ENCODE measurements at places on chromosomes 16 and 17.

- H3K27me3 ChIP-seq, result no peaks in the 10 kb centered on the region
Observed at GRCh38 chr17:69679829-69680228, 265.3 kb downstream of the MAP2K6 start.

DNA sequence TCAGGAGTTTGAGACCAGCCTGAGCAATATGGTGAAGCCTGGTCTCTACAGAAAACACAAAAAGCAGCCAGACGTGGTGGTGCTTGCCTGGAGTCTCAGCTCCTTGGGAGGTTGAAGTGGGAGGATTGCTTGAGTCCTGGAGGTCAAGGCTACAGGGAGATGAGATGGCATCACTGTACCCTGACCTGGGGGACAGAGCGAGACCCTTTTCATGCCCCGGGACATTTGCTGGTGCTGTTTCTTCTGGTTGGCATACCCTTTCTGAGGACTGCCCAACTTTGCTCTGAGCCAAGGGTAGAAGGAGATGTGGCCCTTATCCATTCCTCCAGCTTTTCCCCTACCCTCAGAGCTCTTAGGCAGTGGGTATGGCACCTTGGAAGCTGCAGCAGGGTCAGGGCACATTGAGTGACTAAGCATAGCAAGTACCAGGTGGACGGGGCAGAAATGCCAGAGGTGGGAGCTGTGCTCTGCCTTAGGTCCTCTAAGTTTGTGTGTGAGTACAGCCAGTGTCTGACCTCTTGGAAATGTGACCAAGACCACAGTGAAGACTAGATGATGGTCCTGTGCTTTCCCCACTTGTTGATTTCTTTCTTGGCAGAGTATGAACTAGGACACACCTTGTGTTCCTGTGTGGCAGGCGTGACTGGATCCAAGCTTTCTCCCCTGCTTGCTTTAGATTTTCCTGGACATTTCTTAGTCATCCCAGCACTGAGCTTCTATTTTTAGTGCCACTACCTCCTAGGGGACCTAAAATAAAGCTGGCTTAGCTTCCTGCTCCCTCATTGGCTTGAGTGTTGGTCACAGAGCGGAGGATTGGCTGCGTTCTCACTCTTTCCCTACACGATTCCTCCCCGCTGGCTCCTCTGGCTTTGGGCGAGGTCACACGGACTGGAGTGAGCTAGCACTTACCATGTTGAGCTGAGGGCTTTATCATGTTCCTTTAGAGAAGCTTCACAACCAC, 9.9 kb upstream of the EDC4 start:
- no peaks in the 10 kb centered on the region for H3K27me3 ChIP-seq
- H3K27ac ChIP-seq, result no peak overlapping the region
- no peaks in the 10 kb centered on the region for H3K4me1 ChIP-seq
- H3K36me3 ChIP-seq, result peaks cover 15% of the 10 kb centered on the region
- H3K4me3 ChIP-seq, result no peak overlapping the region

DNA sequence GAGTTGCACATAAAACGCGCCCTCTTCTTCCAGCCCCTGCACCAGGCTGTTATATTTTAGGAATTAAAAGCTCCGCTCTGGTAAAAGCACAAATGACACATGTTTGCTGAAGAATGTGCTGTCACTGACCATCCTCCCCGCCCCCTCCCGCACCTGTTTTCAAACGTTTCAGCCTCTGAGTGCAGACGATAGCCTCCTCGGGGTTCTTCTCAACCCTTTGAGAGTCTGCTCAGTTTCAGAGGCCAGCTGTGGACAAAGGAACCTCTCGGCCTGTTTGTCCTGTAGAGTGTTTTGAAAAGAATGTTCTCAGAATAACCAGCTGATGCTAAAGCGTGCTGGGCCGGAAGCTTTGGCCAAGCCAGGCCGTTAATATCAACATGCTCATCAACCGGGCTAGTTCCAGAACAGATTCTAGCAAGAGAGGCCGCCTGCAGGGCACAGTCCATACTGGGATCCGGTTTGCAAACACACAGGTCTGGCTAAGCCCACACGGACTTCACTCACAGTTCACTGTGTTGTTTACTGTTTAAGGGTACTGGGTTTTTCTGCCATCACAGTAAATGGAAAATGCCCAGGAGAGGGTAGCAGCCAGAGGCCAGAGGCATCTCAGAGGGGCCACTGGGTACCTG, 6.4 kb upstream of the CACNG4 start:
- no peak for DNase-seq
- H3K4me1 ChIP-seq, result no peaks in the 10 kb centered on the region
- H3K4me3 ChIP-seq, result no peak overlapping the region
- H3K27me3 ChIP-seq, result no peaks in the 10 kb centered on the region

DNA sequence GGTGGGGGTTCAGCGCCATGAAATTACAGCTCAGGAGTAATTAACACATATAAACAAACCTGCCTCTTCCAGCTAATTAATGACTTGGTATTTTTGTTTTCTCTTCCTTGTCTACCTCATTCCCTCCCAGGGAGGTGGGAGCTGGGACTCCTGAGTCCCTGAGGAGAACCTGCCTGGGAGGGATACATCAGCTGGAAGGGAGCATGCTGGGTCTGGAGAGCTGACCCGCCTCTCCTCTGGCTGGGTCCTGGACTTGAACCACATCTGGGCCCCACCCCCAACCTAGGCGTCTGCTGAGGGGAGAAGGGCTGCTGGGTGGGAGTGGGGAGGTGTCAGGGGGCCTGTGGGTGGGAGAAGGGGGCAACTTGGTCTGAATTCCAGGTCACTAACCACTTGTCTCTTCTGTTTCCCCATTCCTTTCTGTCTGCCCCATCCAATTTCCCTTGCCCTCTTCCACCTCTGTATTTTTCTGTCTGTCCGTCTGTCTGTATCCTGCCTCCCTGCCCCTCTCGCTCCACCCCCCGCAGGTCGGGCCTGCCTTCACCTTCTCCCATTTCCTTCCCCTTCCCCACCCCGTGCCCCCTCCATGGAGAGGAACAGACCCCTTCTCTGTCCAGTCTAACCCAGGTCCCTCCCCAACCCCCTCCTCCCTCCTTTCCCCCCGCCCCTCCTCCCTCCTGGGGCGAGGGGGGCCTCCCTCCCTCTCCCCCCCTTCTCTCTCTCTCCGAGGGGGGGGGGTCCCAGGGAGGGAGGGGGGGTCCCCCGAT, at the start of gene NLGN2:
Gene NLGN2 (plus strand): TSS at position 361 of the 767 bp plus-strand sequence. CDS start 411 bp downstream, outside the sequence.
- peaks cover 20% of the 10 kb centered on the region for H3K36me3 ChIP-seq
- H3K27ac ChIP-seq, result no peak within 1 kb of the TSS

- no peak overlapping the region for H3K4me3 ChIP-seq
- no peak overlapping the region for H3K27ac ChIP-seq
- H3K36me3 ChIP-seq, result no peaks in the 10 kb centered on the region
- no peak for DNase-seq
- no peaks in the 10 kb centered on the region for H3K4me1 ChIP-seq
- no peaks in the 10 kb centered on the region for H3K27me3 ChIP-seq
Observed at GRCh38 chr17:72359811-72360210, 239.0 kb downstream of the SOX9 start.

- no peaks in the 10 kb centered on the region for H3K4me1 ChIP-seq
- no peak overlapping the region for H3K27ac ChIP-seq
- no peaks in the 10 kb centered on the region for H3K27me3 ChIP-seq
- no peaks in the 10 kb centered on the region for H3K36me3 ChIP-seq
- no peak for DNase-seq
Observed at GRCh38 chr17:44623070-44623725, 33.1 kb upstream of the MEIOC start.
